ENCODE measurements at places on chromosomes 11 and 22.

GRCh38 chr11:124894606-124895430 is 2.8 kb downstream of the ROBO4 start:
- DNase-seq: no peak

DNA sequence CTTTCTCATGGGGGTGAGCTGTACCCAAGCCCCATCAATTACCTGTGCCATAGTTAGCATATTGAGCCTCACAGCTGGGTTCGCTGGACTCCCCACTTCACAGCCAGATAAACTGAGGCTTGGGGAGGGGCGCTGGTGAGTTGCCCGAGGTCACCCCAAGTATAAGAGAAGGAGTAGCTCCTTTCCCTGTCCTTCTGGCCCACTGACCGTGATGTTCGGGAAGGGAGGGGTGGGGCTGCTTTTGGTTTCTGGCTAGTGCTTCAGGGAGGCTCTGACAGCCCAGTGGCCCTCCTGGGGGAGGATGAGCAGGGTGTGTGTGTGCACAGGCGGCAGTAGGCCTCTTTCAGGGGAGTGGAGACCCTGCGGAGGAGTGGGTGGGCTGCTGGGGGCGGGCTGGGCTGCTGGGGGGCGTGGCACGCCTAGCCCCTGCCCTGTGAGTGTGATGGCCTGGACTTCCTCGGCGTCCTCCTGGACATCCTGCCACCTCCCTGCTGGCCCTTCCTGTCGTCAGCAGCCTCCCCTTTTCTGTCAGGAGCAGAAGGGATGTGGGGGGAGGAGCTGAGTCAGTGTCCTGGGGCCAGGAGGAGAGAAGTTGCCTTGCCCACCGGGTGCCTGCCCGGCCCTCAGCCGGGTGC is 50.3 kb downstream of the TRIOBP start:
- DNase-seq: no peak

- no peak for DNase-seq
These were observed 429 bp upstream of the SNX15 start for GRCh38 chr11:65026810-65027209.

DNA sequence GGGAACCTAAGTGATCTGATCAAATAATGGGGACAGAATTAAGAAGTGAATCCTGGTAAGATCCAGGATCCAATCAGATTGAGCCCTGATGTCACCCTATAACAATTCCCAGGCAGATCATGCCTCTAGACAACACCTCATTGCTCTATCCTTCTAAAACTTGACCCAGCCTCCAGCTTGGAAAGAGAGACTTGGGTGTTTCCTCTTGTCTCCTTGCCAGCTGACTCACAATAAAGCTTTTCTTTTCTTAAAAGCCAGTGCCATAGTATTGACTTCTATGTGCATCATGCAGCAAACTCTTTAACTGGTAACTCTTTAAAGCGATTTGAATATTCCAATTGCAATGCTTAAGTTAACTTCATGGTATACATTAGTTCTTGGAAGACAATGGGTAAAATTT is 109.6 kb upstream of the CHORDC1 start:
- no peak for DNase-seq

- no peak for DNase-seq
These were observed 2.1 kb upstream of the PTPRCAP start for GRCh38 chr11:67439321-67440228.

DNA sequence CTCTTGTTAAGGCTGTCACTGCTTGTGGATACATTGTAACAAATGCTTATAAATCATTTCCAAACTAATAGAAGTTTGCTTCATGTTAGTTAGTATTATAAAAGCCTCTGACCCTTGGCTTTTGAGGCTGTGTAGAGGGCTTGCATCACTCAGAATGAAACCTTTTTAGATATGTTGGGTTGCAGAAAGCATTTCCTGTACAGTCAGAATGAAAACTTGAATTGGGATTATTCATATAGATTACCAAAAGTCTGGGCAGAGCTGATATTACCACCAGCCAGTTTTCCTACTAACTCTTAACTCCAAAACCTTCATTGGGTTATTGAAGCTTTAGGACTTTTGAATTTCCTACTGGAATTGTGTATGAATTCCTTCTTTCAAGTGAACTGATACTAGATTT is 12.0 kb downstream of the KMT2A start:
- DNase-seq: no peak

DNA sequence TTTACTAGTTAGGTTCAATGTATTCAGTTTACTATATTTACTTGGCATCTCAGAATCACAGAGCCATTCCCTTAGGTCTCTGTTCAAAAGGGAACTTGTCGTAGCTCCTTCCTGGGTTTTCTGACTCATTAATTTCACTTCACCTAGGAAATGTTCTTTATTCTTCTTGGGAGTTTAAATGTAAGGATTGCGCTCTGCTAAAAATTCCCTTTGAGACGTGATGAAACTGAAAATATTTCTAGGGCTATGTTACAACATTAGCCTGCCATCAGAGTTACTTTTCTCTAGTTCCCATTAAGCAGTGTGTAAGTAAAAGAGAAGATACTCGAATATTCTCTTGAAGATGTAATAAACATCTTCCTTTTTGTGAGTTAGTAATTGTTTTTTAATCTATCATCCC is 209.5 kb downstream of the CASP12 start:
- DNase-seq: no peak

DNA sequence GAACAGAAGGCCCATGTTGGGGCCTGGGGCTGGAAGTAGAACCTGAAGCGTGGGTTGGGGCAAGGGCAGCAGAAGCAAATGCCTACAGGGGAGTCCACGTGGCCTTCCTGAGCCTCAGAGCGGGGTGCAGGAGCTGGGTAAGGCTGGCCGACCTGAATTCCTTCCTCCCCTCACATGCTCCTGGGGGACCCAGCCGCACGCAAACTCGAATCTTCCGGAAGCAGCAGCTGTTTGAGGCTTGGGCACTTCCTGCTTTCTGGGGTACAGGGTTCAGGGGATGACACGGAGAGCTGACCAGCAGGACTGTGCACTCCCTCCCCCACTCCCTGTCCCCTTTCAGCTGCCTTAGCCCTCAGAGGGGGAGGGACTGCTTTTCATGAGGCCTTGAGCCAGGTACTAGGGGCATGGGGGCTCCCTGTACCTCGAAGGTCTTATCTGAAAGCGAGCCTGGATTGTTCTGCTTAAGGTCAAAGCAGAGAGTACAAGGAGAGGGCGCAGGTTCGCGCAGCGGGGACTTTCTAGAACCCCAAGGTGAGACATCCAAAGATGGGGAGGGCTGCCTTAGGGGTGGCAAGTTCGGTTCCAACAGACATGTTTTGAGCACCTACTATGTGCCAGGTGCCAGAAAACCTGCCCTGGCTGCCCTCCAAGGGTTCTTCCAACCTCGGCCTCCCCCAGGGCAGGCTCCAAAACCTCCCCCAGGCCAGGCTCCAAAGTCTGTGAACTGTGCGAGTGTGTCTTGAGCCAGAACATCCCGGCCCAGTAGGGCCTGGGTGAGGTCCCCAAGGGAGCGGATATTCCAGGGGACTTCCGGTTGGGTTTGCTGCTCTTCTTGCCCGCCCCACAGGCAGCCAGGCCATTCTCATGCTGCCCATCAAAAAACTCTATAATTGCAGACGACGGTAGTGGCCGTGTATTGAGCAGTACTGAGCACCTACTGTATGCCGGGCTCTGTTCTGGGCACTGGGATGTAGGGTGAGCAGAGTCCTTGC is 1.7 kb downstream of the NCF4 start:
- no peak for DNase-seq

GRCh38 chr11:1966531-1966930 is 19.4 kb downstream of the MRPL23 start:
- DNase-seq: no peak
